ENCODE measurements at places on chromosomes 12 and 14.

GRCh38 chr12:13293096-13293495, 96.6 kb downstream of the EMP1 start:
- DNase-seq = no peak

- DNase-seq = peak; percentile 81
Measured at GRCh38 chr12:119153477-119154434, 25.0 kb upstream of the HSPB8 start.

DNA sequence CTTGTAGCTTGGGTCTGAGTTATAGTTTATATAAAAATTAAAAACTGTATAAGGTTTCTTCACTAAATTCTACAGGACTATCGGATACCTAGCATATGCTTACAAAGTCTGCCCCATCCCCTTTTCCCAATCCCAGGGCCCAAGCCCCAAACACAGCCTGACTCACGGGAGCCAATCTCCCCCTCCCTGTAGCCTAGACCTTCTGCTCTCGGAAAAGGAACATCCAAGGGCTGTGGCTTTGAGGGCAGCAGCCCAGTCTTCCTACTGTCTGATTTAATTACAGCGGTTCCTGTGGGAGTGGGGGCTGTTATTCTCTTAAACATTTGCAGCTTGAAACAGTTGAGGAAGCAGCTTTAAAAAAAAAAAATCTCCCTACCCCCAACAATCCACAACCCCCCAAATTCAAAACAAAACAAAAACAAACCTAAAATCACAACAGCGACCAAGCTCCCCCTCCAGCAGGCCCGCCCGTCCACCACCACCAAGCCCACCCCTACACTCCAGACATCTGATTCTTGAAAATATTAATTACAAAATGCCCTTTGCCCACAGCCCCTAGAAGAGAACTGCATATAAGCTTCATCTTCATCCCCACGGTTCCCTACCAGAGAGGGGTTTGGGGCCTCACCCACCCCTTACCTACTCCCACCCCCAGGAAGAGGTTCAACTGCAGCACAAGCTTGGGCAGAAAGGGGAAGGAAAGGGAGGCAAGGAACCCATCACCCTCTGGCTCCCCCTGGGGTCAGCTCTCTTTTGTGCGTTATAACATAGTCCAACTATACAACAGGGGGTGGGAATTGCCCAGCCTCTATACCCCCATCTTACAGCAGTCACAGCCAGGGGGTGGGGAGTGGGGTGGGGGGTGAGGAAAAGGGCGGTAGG, 1.1 kb upstream of the PRKAG1 start:
- no peak for DNase-seq

- peak; percentile 25 for DNase-seq
Measured at GRCh38 chr12:34388636-34389377, 366.5 kb downstream of the ALG10 start.

- DNase-seq = no peak
Measured at GRCh38 chr14:43043850-43044249, 1437.2 kb downstream of the LRFN5 start.

GRCh38 chr12:118098911-118099671, 4.7 kb downstream of the VSIG10 start:
- DNase-seq = no peak

- DNase-seq = peak; percentile 84
Measured at GRCh38 chr12:4271717-4272423, 1.7 kb upstream of the CCND2 start.

- no peak for DNase-seq
Measured at GRCh38 chr14:23398348-23398747, 9.7 kb downstream of the MYH6 start.

DNA sequence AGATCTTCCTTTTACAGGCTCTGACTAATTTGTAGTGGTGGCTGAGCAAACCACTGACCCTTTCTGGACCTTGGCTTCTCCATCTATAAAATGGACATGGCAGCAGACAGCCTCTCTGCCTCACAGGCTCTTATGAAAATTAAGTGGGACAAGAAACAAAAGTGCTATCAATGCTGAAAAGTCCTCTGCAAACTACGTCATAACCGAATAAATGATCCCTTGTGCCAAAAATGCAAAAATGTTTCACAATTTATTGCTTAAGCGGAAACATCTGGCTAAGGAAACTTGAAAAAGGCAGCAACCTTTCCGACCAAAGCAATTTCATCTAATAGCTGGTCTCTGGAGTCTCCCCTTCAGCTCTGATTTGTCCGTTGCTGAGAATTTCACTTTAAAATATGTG, 108.5 kb upstream of the PLXNC1 start:
- no peak for DNase-seq

DNA sequence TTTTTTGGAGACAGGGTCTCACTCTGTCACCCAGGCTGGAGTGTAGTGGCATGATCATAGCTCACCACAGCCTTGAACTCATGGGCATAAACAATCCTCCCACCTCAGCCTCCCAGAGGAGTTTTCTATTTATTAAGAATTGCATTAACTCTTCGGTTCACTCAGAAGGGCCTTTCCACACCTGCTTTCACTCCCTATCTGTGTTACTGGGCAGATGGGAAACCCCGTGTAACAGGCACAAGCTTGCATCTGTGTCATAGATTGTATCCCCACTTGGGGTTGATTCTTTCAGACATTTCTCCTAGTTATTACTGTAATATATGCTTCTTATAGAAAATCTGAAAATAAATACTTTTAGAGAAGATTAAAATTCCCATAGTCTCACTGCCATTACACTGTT, 38.7 kb downstream of the STX2 start:
- no peak for DNase-seq

DNA sequence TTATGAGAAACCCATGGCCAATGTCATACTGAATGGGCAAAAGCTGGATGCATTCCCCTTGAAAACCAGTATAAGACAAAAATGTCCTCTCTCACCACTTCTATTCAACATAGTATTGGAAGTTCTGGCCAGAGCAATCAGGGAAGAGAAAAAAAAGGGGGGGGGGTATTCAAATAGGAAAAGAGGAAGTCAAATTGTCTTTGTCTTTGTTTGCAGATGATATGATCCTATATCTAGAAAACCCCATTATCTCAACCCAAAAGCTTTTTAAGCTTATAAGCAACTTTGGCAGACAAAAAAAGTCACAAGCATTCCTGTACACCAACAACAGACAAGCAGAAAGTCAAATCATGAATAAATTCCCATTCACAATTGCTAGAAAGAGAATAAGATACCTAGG, 19.5 kb downstream of the GLIPR1L1 start:
- no peak for DNase-seq

GRCh38 chr14:64640839-64641238, 63.4 kb upstream of the PLEKHG3 start:
- no peak for DNase-seq

DNA sequence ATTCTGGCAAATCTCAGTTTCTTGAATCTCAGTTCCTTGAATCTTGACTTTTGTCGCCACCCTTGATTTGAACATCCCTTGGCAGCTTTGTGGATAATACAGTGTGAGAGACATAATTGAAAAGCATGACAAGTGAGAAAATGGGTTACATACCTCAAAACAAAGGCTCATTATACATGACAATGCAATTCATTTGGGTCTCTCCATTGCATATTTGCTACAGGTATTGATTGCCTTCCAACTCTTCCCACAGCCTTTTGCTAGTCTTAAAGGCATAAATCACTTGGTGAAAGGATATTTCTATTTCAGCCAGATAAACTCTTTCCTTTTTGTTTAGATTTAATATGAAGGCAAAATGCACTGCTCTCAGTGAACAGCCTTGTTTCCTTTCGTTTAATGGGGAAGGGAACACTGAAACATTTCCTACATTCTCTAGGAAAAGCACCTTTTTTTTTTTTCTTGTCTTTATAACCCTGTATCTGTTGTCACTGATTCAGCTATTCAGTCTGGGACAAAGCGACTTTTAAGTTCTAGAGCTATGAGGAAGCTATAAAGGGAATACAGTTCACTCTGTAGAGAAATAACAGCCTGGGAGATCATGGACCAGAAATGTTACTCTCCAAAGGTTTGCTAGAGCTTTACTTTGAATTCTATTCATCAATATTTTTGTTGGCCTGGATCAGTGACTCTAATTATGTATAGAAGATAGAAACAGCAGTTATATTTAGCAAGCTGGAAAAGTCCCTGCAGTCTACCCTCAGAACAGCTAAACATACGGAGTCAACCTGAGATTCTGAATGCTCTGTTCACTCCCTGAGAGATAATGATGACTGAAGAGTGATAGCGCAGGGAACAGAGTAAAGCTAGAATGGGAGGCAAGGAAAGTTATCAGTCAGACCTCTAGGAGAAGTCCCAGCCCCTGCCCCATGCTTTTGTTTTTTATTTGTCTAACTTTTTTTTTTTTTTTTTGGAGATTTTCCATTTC, 311.4 kb downstream of the RGS6 start:
- DNase-seq = no peak

GRCh38 chr12:5088586-5089264, 45.0 kb downstream of the KCNA5 start:
- DNase-seq = no peak

DNA sequence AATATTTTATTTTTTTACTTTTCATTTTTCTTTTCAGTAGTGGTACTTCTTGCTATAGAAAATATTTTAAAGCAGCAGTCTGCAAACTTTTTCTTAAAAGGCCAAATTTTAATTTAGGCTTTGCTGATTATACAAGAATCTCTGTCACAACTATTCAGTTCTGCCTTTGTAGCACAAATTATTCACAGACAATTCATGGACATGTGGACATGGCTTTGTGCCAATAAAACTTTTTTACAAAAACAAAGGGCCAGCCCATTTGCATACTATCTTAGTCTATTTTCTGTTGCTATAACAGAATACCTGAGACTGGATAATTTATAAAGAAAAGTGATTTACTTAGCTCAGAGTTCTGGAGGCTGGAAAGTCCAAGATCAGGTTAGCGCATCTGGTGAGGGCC, 17.1 kb downstream of the LLPH start:
- DNase-seq = no peak

DNA sequence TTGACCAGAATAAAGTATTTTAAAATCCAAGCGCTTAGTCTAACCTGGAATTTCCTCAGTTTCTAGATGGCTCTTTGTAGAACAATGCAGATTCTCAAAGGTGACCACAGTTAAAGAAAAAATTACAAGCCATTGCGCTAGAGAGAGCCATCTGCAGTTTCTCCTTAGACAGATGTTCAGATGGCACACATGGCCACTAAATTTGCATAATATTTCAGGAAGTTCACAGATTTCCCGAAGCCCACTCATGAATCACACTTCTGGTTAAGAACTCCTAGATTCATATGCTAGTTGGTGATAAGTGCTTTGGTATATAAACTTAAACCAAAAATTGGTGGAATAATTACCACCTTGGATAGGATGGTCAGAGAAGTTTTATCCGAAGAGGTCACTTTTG, 749 bp downstream of the AKAP3 start:
- DNase-seq = no peak

DNA sequence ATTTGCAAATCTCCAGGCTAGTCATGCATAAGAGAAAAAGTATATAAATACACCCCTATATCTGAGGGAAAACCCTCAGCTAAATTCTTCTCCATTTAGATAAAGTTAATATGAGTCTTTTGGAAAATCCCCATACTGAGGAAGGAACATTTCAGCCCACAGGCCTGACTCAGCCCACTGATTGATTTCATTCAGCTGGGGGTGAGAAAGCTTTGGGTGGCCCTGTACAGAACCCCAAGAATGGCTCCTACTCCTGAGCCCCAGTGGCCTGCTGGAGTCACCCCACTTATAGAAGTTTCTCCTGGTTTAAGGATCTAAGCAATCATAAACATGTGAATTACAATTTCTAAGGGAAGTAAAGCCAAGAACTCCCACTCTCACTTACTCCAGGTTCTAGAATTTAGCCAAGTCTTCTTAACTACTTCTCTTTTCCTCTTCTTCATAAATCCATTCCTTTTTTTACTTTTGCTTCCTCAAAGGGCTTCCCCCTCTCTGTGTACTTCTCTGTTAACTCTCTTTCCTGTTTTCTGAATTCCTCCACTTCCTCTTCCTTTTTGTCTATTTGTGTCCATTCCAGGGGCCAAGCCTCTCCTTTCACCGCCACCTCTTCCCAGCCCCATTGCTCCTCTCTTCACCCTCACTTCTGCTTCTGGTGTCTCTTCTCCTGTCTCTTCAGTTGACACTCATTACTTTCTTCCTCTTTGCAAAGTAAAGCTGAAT, 21.0 kb downstream of the RTN1 start:
- no peak for DNase-seq

DNA sequence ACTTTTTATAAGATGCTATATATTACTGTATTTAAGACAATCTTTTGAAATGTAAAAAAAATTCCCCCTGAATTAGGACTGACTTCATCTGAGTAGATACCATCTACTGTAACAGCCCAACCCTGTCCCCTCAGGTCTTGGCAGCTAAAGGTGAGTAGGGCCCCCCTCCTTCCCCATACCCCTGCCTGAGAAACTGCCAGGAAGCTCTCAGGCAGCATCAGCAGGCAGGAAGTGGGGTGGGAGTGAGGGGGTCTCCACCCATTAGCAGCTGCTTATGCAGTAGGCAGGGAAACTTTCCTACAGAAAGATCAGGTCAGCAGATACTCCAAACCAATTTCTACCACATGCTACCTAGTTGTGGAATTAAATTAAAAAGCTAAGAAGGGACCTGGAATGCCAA, 62.5 kb downstream of the PAX9 start:
- DNase-seq = no peak

DNA sequence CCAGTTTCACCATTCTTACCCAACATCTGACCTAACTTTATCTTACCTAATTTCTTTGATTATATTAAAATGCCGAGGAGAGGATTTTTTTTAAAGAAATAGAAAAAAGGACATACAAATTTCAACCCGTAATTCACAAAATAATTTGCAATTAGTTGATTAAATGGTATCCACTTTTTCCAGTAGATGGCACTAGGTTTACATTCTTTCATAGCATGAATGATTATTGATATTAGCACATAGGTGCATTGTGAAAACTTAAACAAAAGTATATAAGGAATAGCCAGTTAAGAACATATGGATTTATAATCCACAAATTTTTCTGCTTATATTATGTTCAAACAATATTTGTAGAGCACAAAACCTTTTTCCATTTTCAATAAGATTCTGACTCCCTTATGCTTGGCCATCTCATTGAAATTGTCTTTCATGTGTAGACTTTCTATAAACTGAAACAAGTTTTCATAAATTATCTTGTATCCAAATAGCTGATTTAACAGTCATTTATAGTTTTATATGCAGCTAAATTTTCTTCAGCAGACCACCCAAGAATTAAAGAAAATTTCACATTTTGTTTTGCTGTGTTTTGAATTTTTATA, 35.3 kb downstream of the MSRB3 start:
- DNase-seq = no peak

GRCh38 chr12:42017051-42017450, 127.6 kb downstream of the GXYLT1 start:
- no peak for DNase-seq

DNA sequence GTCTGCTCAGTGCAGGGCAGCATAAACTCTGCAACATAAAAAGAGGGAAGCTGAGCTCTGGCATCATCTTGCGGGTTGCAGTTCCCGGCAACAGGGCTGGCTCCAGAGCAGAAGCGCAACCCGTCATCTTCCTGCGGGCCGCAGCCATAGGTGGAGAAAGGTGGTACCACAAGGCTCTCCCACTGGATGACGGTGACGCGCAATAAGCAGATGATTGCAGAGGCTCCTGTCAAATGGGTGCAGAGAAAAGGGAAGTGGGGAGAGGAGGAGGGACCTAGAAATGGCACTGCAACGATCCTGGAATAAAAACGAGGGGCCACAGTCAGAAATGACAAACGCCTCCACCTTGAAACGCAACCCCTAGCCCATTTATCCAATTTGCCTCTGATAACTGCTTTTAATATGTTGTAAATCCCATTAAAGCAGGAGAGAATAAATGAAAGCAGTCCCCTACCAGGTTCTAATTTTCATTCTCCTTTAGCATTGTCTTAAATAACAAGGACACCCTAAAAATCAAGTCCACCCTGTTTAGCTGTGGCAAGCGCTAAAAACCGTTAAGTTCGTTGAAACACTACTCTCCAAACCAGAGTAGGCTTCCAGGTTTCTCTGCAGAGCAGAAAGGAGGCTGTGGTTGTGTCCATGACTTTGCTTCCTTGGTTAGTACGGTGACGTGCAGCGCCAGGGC, 30.9 kb upstream of the TUBA1C start:
- peak; percentile 84 for DNase-seq
